ENCODE measurements at places on chromosomes 6 and 20.

DNA sequence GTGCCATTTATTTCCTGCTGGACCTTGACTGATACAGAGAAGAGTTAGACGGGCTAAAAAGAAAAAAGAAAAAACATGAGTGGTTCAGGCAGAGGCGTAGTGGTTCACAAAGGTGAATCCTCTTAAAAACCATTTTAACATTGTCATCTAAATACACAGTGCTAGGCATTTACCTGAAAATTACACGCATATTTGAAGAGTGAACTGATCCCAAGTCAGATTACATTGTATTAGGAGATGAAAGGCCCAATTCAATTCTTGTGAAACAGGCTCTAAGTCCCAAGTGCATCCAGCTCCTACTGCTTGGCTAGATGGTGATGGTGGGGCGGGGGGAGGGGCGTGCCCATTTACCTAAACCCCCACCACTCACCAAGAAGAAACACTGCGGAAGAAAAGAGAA lies 46.7 kb upstream of the ATXN1 start:
- DNase-seq, result no peak

GRCh38 chr20:14845199-14846160 lies 508.1 kb upstream of the FLRT3 start:
- no peak for DNase-seq

- DNase-seq, result no peak
Measured at GRCh38 chr6:108363113-108363512, 68.3 kb downstream of the AFG1L start.

- peak; percentile 98 for DNase-seq
Measured at GRCh38 chr6:30752157-30752927, 8.0 kb upstream of the IER3 start.

GRCh38 chr20:37651932-37652331 lies 41.9 kb upstream of the CTNNBL1 start:
- DNase-seq, result no peak

DNA sequence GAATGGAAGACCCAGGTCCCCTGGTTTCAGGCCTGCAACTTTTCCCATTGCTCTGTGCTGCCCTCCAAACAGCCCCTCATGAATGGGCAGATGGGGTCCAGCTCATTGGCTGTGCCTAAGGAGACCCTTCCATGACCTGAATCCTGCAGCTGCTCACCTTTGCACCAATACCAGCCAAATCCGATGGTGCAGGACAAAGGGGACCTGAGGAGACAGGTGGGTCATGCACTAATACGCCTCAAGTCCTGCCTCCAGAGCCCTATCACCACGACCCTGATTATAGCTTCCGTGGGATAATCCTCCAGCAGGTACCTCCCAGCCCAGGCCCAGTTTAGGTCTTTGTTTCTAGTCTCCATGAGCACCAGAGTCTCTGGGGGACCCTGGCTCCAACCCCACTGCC lies 16.8 kb downstream of the TREM1 start:
- DNase-seq, result no peak

GRCh38 chr20:973785-974194 lies 28.3 kb downstream of the RSPO4 start:
- no peak for DNase-seq

DNA sequence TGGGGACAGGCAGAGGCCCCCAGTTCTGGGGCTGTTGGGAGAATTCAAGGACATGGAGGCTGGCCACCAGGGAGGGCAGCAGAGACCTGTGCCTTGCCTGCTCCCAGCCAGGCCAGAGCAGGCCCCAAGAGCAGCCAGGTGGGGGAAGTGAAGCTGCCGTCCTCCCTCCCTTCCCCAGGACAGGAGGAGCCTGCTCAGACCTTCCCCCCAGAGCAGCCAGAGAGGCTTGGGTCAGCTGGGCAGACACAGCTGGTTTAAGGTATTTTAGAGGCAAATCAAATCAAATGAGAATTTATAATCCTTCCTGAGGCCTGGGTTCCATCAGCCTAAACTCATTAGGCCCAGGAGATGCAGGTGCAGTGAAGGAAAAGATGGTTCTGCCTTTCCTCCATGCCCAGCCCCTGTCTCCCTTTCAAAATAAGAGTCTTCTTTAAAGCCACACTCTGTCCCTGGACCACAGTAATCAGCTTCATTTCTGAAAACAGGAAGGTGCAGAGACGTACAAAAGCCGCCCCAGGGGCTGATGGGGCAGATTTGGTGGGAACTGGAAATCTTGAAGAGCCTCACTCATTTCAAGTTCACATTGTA lies 21.7 kb downstream of the BMP7 start:
- no peak for DNase-seq

Measured in lower leg skin (tissue), 4 donors.